Activated CD8-positive, alpha-beta memory T cell treated with anti-CD3 and anti-CD28 coated beads for 1 hour (primary cell): ENCODE measurements at places on chromosomes 5 and 9.

DNA sequence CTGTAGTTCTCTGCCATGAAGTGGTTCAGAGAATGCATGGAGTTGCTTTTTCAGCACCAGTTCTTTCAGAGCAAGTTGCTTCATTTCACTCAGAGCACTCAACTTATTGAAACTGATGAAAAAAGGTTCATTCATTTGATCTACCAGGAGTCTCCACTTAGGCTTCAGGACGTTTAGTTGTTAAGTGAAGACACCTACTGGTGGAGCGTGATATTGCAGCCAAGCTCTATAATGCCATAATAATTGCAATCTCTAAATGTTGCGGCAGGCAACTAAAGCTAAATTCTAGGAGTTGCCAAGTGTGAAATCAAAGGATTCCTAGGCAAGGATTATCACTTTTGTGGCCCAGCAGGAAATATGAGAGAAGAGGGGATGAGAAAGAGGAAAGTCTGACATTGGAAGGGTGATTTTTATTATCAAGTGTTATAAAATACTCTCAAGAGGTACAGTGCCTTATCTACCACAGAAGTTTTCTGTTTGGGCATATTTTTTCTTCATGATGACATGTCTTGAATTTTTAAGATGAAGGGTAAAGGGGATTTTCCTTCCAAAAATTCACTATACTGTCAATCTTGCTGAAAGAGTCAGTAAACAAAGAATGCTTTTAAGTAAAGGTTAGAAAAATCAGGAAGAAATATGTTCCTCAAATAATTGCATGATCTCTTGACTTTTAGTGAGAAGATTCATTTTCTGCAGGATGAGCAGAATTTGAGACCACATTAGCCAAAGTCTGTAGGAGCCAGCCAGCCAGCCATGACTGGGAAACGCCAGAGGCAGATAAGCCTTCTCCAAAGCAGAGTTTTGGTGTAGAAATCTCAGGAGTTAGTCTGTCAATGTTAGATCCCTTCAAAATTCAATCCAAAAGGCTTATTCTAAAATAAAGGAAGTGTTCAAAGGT lies 83.4 kb downstream of the SH3PXD2B start:
- no peak for DNase-seq

DNA sequence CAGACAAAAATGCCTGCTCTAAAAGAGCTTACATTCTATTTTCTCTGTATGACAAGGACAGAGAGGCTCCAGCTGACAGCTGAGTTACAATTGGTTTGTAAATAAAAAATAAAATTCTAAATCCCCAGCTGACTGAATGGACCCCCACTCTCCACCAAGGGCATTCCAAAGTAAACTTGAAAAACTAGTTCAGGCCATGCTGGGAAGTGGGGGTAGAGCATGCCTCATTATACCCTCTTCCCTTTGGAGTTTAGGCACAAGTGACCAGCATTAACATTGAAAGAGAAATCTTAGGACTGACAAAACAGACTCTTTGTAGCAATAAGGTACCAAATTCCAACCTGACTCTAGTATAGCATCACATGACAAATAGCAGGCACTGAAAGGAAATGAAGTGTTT lies 31.0 kb downstream of the KIF4B start:
- DNase-seq, result no peak

DNA sequence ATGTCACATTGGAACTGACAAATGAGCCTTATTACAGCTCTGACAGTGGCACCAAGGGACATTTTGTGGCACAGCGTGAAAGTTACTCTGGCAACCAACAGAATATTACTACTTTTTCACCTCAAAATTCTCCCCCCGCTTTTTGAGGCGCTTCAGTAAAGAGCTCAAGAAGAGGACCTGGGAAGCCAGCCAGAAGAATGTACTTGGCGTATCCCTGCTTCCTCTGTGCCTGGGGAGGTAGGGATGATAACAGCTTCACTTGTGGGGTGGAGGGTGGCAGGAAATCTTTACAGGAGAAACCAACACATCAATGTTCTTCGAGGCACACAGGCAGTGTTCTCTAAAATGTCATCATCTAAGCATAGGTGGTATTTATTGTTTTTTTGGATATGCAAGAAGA lies 624.1 kb downstream of the NR2F1-AS1 start:
- DNase-seq, result no peak

- DNase-seq, result no peak
Observed at GRCh38 chr9:113475992-113476391, 12.5 kb downstream of the RGS3 start.

DNA sequence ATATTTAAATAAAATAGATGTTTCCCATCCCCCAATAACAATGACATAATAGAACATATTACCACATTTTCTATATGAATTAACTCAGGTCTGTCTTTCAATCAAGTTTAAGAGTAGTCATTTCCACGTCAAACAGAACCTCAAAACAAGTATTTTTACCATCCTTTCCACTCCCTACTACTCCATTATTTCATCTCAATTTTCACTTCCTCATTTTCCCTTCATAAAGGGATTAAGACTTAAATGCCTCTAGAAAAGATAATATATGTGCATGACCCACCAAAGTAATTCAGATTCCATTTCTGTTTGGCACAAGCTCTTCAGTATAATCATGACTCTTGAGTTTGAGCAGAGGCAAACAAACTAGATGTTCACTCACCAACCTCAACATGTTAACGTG lies 40.4 kb downstream of the ELOVL7 start:
- DNase-seq, result no peak

- no peak for DNase-seq
Observed at GRCh38 chr5:78269088-78269703, 25.3 kb downstream of the AP3B1 start.

DNA sequence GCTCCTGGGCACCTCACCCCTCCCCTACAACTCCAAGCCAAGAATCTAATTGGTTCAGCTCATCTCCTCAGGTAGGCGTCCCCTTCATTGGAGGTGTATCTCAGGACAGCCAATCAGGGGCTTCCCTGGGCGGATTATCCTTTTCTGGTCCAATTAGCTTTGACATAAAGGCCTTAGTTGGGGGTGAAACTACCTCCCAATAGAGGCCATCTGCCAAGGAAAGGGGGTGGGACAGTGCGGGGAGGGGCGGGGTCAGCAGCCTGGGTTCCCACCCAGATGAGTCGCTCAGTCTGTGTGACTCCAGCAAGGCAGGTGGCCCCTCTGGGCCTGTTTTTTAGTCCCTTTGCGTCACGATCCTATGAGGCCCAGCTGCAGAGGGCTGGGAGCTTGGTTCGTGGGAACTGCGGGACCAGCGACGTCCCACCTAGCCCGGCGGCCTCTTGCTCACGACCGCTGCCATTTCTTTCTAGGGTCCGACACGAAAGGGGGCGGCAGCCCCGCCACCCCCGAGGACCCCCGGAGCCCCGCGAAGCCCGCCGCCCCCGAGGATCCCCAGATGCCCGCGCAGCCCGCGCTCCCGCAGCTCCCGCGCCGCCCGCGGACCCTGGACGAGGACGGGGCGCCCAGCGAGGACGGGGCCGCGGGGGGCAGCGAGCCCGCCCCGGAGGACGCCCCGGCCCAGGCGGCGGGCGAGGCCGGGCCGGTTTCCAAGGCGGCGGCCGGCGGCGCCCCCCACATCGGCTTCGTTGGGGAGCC lies 8.9 kb downstream of the PRRT1B start:
- DNase-seq, result no peak
